ENCODE measurements at places on chromosomes 2 and 18.

DNA sequence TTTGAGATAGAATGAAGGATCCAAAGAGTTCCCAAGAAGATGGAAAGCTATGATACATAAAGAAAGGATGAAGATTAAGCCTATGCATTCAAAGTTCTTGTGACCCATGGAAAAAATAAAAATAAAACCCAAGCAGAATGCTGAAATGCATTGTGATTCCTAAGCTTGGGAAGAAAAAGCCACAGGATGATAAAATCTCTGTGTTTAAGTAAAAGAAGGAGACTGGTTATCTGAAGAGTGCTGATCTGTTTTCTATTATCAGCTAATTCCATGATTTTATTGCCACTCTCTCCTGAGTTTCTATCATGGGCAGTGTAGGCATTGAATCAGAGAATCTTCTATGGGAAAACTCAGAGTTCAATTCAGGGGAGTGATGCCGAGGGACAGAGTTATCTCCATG is 103.1 kb upstream of the LTBP1 start:
- DNase-seq = no peak

DNA sequence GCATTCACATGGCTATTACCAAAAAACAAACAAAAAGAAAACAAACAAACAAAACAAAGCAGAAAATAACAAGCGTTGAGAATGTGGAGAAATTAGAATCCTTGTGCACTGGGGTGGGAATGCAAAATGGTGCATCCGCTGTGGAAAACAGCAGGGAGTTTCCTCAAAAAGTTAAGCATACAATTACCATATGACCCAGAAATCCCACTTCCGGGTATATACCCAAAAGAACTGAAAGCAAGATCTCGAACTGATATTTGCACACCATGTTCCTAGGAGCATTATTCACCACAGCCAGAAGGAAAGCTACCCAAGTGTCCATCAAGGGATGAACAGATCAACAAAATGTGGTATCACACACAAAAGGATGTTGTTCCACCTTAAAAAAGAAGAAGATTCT is 17.9 kb upstream of the TEX51 start:
- no peak for DNase-seq

DNA sequence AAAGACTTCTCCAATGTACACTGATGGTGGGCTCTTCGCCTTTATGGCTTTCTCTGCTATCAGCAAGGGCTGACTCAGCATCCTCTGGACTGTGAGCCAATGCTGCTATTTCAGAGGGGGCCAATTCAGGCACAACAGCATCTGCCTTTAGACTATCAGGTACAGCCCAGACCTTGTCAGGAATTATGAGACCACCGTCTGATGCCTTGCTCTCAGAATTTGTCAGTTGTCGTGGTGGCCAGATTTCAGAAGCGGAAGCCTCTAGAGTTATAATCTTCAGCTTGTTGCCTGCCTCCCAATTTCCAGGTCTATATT is 92.7 kb downstream of the ALPK2 start:
- no peak for DNase-seq

DNA sequence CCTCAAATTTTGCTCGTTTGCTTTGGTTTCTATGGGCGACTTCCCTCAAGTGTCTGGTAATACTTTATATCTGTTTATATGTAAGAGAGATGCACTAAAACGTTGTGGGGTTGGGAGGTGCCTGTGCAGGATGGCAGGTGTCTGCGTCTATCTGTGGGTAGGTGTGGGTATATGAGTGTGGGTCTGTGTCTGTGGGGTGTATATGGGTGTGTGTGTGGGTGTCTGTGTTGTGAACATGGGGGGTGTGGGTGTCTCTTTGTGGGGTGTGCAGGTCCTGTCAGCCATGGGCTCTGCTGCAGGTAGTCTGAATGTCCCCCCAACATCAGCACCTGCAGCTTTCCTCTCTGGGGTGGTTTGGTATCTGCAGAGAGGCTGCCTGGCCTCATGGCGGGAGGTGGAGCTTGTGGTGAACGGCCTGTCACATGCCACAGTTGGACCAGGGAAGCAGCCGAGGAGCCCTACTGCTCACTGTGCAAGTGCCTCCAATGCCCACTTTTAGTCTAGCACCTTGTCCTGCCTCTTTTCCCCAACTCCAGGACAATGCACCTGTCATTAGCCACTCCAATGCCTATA is 90.3 kb downstream of the LPIN1 start:
- DNase-seq = no peak

DNA sequence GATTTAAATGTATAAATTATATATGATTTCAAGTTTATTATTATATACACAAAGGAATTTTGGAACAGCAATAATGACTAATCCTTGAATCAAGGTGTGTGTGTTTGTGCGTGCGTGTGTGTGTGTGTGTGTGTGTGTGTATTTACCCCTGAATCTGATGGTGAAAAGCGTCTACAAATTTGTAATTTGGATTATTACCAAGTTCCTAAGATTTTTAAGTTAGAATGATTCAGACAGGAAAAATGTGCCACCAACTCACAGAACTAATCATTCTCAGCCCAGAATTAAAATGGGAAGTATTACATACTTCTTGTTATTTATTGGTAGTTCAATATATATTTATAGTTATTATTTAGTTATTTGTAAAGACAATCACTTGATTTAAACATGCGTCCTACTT is 12.3 kb downstream of the CALCRL start:
- no peak for DNase-seq

DNA sequence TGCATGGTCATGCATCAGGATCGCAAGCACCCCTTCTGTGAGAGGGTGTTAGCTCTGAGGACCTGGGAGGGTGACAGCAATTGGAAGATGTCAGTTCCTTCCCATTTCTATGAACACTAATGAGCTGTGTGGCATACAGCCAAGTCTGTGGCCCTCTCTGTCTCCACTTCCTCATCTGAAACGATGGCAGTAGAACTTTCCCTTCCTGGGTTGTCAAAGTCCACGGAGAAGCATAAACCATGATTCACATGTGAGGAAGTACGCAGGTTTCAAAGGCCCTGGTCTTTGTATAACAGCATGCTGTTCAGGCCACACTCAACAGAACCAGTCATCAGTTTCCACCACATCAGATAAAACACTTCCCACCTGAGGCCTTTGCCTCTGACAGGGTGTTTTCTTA is 167.4 kb upstream of the RAB6C start:
- DNase-seq = peak; percentile 20

- DNase-seq = peak; percentile 74
Measured at GRCh38 chr2:224956706-224957105, 85.6 kb downstream of the DOCK10 start.

GRCh38 chr2:74755386-74755785 is 78.5 kb upstream of the HK2 start:
- no peak for DNase-seq

DNA sequence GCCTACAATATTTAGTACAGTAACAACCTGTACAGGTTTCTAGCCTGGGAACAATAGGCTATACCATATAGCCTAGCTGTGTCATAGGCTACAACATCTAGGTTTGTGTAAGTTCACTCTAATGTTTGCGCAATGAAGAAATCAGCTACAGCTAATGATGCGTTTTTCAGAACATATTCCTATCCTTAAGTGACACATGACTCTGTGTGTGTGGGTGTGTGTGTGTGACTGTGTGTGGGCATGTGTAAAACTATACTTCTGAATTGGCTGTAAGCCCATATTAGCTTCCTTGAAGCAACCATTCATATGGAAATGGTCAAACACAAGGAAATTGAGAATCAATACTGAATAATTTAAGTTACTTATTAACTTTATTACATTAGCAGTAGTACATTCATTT is 120.8 kb upstream of the SULT1C3 start:
- DNase-seq = no peak

DNA sequence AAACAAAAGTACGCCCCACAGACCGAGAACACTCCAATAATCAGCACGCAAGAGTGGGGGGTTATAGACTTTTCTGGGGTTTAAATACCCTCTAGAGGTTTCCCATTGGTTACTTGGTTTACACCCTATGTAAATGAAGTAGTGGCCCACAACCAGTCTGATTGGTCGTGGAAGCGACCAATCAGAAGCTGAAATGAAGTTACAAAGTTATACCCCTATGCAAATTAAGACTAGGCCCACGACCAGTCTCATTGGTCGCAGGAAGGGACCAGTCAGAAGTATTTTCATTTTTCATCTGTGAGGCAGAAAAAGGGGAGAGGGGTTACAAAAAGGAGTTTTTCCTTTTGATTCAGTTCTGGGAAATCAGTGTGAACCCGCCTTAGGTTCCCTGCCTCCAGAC is 55.3 kb upstream of the YWHAQ start:
- no peak for DNase-seq

GRCh38 chr2:105803337-105803736 is 58.6 kb downstream of the NCK2 start:
- DNase-seq = no peak

- no peak for DNase-seq
Measured at GRCh38 chr18:32980896-32981295, 208.1 kb upstream of the KLHL14 start.

- DNase-seq = no peak
Measured at GRCh38 chr2:236548179-236548921, 21.3 kb upstream of the ACKR3 start.

DNA sequence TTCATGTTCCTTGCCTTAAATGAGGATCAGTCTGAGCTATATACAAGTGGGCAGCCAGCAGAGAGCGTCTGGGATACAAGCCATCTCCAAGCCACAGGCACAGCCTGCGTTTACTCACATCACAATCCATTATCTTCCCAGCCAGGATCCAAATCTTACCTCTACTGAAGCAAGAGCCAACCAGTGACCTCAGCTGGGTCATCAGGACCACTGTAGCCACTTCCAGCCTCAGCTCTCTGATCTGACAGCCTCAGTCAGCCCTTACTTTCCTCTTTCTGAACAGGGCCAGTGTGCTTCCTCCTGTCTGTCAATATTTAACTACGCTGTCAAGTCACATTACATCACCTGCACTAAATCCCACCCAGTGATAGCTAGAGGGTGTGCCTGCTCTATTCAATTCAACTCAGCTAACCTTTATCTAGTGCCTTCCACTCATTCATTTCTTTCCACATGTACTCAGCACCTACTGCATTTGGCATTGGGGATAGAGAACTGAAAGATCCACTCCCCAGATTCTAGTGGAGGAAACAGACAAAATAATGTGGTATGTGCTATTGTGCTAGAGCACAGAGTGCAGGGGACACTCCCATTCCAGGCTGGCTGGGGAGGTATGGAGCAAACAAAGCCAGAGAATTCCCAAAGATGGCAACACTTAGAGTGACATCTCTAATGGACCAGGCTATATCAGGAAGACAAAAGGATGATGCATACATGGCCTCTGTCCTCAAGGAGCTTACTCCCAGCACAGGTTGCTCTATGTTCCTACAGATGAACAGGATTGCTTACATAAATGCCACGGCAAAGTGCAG is 146.5 kb downstream of the NCKAP5 start:
- no peak for DNase-seq

- no peak for DNase-seq
Measured at GRCh38 chr2:63051042-63051794, 588 bp downstream of the OTX1 start.

- no peak for DNase-seq
Measured at GRCh38 chr18:8036551-8036950, 469.4 kb downstream of the PTPRM start.

DNA sequence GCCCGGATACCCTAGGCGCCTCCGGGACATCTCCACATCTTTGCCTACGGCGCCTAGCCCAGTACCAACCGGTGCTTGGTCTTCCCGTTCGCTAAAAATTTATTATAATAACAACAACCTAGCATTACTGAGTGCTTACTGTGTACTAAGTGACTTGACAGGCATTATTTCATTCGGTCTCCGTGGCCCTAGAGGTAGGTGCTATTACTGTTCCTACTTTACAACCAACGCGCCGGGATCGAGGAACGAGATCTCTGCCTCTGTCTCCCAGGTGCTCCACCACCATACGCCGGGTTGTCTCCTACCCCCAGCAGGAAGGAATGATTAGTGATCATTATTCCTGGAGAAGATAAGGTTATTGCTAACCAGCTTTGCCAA is 657 bp upstream of the BIN1 start:
- DNase-seq = no peak

DNA sequence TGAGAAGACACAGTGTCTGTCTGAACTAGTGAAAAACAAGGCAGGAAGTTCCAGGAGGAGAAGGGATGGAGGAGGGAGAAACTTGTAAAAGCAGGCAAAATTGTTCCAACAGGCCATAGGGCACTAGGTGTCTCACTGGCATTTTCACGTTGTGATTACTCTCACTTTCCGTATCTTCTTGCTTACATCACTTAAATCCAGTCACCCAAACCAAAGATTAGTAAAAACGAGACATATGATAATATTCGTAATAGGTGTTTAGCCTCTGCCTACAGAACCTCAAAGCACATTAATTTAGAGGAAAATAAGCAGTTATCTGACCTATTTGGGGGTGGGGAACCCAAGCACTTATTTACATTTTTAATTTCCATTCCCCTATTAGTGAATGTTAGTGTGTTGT is 78.3 kb downstream of the POU3F3 start:
- DNase-seq = no peak

Measured in thyroid gland (tissue), 4 donors.